ENCODE measurements at places on chromosomes 13 and 19.

DNA sequence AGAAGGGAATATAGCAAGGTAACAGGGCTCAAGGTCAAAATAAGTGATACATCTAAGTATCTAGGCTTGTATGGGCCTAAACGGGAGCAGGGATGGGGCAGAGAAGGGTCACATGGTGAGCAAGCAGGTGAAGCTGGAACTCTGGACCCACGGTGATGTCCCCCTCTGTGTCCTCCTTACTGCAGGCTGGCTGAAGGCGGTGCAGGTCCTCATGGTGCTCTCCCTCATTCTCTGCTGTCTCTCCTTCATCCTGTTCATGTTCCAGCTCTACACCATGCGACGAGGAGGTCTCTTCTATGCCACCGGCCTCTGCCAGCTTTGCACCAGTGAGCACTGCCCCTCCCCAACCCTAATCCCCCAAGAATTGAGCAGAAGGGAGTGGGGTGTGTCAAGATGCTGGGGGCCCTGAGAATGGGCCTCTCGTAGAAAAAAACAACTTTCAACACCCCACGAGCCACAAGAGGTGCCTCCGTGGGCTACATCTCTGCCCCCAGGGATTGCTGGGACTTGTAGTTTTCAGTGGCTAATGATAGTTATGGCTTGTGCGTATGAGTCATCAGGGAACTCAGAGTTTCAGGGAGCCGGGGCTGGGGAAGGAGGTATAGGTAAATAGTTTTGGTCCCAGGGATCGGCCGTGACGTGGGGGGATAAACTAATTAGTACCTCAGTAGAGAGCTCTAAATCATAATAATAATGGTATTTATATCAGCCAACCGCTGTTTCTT is 4.0 kb downstream of the EMP3 start:
- DNase-seq = no peak

GRCh38 chr13:109130093-109130835 is 500.9 kb downstream of the MYO16 start:
- no peak for DNase-seq

DNA sequence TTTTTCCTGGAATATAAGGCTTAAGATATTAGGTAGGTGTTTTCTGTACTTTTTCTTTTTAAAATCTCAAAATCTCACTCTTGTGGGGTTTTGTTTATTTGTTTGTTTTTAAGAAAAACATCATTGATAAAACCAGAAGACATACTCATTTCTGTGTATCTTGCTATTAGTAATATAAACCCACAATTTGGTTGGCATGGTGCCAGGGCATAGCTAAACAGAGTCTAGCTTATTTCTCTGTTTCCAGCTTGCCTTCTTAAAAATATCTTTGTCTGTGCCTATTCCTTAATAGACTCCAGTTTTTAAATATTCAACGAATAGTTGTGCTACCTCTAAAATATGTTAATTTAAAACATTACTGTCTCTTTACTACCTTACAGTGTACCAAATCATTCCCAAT is 1121.9 kb upstream of the PCDH20 start:
- no peak for DNase-seq

GRCh38 chr19:33339016-33339984 is 34.2 kb upstream of the CEBPG start:
- no peak for DNase-seq

DNA sequence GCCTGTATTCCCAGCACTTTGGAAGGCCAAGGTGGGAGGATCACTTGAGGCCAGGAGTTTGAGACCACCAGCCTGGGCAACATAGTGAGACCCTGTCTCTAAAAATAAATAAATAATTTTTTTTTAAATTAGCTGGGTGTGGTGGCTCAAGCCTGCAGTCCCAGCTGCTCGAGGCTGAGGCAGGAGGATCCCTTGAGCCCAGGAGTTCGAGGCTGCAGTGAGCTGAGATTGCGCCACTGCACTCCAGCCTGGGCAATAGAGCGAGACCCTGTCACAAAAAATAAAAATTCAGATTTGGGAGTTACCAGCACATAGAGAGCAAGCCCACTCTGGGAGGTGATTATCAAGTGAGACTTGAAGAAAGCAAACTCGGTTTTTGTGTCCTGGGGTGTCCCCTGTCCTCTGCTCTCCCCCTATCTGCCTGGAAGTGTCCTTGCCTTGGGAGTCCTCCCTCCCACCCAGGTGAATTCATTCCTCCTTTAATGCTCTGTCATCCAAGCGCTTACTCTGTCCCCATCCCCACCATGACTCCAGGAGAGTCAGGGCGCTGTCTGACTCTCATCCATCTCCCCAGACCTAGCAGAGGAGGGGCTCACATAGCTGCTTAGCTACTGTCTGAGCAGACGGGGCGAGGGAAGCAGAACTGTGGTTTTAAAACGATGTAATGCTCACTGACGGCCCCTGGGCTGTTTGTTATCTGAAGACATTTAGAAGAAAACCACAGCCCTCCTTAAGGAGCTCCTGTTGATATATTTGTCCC is 146.8 kb downstream of the STK24 start:
- DNase-seq = no peak

DNA sequence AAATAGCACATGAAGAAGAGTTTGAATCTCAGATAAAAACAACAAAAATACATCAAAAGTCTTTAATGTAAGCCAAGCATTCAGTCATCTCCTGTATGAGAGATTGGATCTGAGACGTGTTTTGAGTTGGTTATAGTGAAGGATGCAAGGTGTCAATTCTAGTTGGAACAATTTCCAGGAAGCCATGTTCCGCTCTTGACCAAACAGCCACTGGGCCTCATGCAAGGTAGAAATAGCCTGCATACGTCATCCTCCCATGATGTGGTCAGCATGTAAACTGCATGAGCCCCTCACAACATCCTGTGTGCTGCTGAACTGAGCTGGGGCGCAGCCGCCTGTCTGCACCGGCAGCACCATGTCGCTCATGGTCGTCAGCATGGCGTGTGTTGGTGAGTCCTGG is at the start of gene KIR3DL3:
KIR3DL3 (plus strand) TSS at position 301 of the 400 bp plus-strand sequence; CDS start at position 356, 55 bp downstream.
- DNase-seq = no peak

DNA sequence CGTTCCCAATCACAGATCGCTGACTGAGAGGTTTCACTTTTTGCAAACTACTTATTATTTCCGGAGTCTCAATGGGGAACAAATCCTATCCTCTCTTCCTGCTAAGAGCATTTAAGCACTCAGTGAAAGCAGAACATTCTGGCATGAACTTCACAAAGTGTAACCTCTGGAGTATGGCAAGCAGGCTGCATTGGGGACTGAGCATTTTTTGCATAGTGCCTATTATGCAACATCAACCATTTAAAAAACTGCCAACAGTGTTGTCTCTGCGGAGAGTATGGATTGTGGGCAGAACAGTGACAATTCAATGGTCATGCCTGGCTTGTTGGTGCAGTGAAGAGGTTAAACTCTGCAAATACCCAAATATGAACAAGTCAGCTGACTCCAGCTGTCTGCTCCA is 484.6 kb downstream of the OLFM4 start:
- no peak for DNase-seq

Data from esophagus squamous epithelium (tissue), 5 donors.